Foreskin melanocyte (primary cell): ENCODE measurements at places on chromosomes 5 and 9.

DNA sequence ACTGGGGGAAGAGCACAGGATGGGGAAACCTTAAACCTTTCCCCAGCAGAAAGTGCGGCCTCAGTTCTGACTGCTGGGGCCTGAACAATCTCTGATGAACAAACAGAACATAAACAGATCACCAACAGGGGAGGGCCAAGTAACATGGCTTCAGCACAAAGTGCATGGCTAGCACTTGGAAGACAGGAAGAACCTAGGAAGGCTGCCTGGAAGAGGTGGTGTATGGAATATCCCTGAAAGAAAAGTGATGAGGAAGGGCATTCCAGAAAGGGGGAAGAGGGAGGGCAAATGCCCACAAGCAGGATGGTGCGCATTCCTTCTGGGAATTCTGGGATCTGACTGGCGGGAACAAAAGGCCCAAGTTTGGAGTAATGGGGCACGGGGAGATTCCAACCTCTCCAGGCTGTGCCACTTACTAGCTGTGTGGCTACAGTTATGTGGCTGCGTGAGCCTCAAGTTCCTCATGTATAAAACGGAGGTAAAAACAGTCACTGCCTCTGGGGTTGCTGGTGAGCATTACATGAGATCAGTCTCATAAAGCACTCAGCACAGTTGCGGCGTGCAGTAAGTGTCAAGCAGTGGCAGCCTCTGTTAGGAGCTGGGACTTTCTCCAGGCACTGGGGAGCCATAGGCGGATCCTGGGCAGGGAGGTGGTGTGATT, 1.6 kb downstream of the PDGFRB start:
- no peak for DNase-seq

DNA sequence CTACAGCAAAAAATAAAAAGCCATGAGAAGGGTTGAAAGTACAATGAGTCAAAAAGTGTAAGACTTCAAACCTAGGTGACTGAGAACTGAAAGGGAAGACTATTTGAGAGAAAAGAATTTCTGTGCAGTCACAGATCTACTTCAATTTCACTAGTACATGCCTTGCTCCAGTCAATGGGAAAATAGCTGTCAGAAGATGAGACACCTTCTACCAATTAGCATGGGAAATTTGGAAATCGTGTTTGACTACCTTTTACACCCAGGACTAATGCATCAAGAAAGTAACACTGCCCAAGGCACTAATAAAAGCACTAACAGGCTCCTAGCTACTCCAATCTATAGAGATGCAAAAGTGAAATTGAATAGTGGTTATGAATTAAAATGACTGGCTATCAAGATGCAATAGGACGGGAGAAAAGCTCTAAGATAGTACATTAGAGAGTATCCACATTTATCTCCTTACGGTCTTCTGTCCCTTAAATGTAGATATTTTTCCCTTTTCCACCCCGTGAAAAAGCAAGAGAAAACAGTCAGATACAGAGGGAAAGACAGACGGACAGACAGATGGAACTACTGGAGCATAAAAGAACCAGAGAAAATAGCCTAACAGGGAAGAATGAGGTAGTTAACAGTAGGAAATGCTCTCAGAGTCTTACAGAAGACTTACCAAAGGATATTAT, 15.2 kb downstream of the ERP44 start:
- no peak for DNase-seq

GRCh38 chr5:162091336-162091735, 23.8 kb downstream of the GABRG2 start:
- DNase-seq = no peak

DNA sequence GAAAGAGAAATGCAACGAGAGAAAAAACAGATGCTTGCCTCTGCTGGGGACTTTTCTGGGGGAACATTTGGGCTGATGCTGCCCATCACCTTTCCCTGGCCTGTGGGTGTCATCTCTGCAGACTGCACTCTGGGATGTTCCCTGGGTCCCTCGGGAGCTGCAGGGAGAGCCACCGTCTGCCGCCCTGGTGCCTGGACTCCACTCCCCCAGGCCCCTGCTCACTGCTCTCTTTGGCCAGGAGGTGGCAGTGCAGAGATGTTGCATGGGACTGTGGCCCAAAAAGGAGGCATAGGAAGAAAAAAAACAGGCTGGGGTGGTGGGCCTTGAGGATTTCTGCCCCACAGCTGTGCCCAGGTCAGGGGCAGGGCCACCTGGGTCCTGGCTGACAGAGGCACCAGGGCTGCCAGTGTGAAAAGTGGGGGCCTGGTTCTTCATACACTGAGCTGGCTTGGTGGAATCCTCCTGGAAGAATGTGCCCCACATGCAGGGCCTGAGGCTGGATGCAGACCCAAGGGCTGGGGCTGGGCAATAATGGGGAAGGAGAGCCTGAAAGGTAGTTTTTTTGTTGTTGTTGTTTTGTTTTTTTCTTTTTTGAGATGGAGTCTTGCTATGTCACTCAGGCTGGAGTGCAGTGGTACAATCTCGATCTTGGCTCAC, 353.6 kb downstream of the SLIT3 start:
- peak; percentile 18 for DNase-seq

DNA sequence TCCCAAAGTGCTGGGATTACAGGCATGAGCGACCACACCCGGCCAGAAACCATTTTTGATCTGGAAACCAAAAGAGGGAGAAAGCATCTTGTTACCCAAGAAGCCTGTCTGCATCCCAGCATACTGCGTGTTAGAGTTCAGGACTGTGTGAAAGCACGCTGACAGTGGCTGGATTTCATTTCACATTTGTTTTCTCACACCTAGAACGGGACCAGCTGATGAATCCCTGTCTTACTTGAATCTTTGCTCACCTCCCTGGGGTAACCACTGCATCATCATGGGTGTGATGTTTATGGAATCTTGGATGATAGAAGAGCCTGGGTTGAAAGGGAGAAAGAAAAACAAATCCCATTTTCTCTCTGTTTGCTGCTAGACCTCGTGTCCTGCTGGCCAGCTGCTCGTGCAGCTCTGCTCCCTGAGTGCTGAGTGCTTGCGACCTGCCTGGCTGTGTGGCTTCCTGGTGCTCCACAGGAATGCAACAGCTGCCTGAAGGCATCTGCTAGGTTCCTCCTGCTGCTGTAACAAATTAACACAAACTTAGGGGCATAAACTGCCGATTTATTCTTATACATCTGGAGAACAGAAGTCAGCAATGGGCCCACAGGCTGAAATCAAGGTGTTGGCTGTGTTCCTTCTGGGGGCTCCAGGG, 378.3 kb upstream of the DAP start:
- no peak for DNase-seq

GRCh38 chr5:107501965-107502675, 168.6 kb downstream of the EFNA5 start:
- DNase-seq = no peak

GRCh38 chr5:78627766-78628165, 20.8 kb downstream of the LHFPL2 start:
- no peak for DNase-seq

GRCh38 chr9:82616545-82616944, 446.4 kb downstream of the RASEF start:
- no peak for DNase-seq

DNA sequence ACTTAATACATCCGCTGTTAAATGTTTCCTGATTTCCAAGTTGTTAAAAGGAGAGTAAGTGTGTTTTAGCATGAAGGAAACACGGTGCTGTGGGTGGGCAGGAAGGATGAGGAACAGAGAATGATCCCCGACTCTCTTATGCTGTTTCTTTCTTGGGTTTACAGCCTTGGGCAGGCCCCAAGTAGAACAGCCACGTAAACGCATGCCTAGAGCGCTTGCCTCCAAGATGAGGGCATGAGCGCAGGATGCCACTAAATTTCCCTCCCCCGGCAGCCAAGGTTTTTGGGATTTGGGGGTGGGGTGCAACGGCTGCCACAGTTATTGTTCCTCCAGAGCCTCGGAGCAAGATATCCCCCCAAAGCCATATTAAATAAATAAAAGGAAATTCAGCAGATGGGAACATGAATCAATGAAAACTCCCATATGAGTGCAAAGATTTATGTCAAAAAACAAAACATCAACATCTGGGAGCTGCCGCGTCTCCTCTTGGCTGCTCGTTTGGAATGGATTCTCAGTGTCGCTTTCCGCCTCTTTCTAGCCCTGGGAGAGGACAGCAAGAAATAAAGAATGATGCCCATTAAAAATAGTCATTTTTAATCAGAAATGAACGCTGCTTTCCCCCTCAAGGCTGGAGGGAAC, 10.0 kb upstream of the DELE1 start:
- peak; percentile 16 for DNase-seq

GRCh38 chr9:84861455-84861854, 191.9 kb downstream of the NTRK2 start:
- DNase-seq = no peak

DNA sequence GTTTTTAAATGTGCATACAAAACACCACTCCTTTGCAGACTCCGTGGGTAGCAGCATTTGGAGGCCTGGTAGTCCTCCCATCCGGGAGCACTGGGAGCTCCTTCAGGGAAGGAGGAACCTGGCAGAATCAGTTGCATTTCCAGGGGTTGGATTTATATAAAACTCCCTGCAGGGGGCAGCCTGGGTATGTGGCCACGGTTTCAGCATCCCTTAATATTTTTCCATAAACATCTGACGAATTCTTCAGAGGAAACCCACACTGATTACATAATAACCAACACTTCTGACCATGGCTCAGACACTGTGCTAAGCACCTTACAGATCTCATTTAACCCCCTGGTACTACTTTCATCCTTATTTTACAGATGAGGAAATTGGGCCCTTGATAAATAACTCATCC, 6.1 kb upstream of the AFAP1L1 start:
- peak; percentile 29 for DNase-seq

- DNase-seq = no peak
Observed at GRCh38 chr9:1018121-1018520, 32.0 kb upstream of the DMRT2 start.

GRCh38 chr5:111774525-111774924, 17.5 kb upstream of the NREP start:
- no peak for DNase-seq

- no peak for DNase-seq
Observed at GRCh38 chr5:170104299-170104698, 1.4 kb upstream of the FOXI1 start.

DNA sequence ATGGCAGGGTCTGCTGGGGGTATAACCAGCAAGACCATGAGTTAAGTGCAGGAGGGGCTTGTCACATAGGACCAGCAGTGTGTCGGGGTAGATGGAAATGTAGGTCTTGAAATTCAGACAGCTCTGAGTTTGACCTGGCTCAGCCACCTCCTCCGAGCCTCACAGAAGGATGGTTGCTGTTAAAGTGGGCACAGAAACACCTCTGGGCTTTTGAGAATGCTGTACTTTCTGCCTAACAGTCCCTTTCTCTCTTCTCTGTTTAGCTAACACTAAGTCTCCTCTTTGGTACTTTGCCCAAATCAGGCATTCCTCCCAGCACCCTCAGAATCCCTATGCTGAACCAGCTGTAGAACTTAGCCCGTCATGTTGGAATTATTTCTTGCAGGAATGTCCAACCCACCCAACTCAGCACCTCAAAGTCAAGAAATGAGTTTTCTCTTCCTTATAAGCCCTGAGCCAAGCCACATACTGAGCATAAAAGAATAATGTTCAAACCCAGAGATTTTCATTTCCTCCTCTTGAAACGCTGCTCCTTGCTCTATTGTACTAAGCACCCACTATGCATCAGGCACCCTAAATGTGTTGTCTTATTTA, 41.7 kb upstream of the MATR3 start:
- DNase-seq = no peak

DNA sequence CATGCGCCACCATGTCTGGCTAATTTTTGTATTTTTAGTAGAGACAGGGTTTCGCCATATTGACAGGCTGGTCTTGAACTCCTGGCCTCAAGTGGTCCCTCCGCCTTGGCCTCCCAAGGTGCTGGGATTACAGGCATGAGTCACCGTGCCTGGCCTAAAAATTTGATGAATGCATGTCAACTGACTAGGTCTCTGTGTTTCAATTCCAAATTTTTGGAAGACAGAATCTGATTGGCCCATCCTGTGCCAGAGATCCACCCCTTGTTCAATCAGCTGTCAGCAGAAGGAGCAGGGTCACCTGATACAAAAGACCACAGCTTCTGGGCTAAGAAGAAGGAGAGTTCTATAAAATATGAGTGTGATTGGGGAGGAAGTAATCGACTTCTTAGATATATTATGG, 43.5 kb upstream of the COL15A1 start:
- DNase-seq = no peak
